ENCODE measurements at places on chromosomes 5 and 9.

- H3K27me3 ChIP-seq: peaks cover 41% of the 10 kb centered on the region
- H3K4me3 ChIP-seq: no peak overlapping the region
- H3K4me1 ChIP-seq: peaks cover 13% of the 10 kb centered on the region
- H3K27ac ChIP-seq: no peak overlapping the region
Measured at GRCh38 chr5:80566711-80567259, 3.3 kb downstream of the ANKRD34B start.

GRCh38 chr5:67257500-67257899 is 60.9 kb upstream of the CD180 start:
- no peaks in the 10 kb centered on the region for H3K36me3 ChIP-seq
- DNase-seq: no peak
- H3K4me3 ChIP-seq: no peak overlapping the region
- no peaks in the 10 kb centered on the region for H3K27me3 ChIP-seq

- H3K27ac ChIP-seq: no peak overlapping the region
- H3K4me1 ChIP-seq: no peaks in the 10 kb centered on the region
- no peak overlapping the region for H3K4me3 ChIP-seq
- no peak for DNase-seq
- H3K27me3 ChIP-seq: no peaks in the 10 kb centered on the region
Measured at GRCh38 chr5:72153551-72153950, 46.3 kb downstream of the MAP1B start.

DNA sequence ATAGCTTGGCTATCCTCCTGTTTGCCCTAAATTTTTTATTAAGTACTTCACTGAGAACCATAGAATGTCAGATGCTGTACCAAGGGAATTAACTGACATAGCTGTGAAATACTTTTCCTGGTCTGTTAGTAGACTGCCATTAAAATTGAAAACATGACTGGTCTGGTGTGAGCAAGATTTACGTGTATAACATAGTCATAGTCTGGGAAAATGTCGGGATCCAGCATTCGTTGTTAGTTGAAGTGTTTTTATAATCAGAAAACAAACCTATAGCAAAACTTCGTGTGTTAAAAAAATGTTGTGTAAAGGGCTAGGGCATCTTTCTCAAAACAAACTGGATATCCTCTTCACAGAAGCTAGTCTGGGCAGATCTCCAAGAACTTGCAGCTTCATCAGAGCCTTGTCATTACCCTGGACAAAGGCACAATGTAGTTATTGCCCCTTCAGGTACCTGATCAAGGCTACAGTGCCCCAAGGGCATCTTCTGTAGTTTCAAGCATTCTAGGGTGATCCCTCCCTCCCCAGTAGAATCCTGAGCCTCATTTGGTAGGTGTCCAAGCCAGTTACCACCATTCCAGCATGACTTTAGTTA is 454.2 kb upstream of the SGCD start:
- H3K4me1 ChIP-seq: no peaks in the 10 kb centered on the region
- no peaks in the 10 kb centered on the region for H3K27me3 ChIP-seq
- no peak overlapping the region for H3K4me3 ChIP-seq
- no peak for DNase-seq
- no peak overlapping the region for H3K27ac ChIP-seq

- no peak for DNase-seq
- no peaks in the 10 kb centered on the region for H3K27me3 ChIP-seq
- no peak overlapping the region for H3K27ac ChIP-seq
- H3K4me3 ChIP-seq: no peak overlapping the region
Measured at GRCh38 chr5:103942587-103943186, 380.1 kb upstream of the NUDT12 start.

DNA sequence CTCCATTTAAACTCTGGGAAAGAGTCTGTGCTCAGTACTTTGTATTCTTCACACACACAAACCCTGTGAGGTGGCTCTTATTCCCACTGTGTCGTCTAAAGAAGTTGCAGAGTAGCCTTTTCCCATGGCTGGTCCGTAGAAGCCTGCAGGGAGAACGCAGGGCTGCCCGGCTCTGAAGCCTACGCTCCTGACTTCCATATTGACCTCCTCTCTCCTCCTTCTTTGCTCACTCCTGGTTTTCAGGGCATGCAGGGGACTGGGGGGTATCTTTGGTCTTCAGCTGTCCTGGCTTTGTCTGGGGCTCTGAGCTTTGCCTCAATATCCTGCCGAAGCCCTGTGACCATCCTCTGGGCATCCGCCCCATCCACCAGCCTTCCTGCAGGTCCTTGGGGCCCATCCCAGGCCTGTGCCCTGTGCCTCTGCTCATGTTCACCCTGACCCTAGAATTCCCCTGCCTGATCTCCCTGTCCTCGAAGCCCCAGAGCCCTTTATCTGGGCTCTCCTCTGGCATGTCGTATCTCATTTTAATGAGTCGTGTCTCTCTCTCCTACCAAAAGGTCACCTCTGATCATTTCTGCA is 83.8 kb upstream of the FSTL4 start:
- H3K27ac ChIP-seq: no peak overlapping the region
- DNase-seq: no peak
- H3K4me3 ChIP-seq: no peak overlapping the region

DNA sequence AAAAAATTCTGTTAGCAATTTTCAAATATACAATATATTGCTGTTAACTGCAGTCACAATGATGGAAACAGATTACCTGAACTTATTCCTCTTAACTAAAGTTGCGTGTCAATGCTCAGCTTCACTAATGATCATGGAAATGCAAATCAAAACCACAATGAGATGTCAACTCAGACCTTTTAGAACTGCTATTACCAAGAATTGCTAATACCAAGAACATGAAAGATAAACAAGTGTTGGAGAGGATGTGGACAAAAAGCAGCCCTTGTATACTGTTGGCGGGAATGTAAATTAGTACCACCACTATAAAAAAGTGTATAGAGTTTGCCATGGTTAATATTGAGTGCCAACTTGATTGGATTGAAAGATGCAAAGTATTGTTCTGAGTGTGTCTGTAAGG is 1409.7 kb upstream of the CDH18 start:
- no peak for DNase-seq
- no peaks in the 10 kb centered on the region for H3K27me3 ChIP-seq
- H3K27ac ChIP-seq: no peak overlapping the region
- no peaks in the 10 kb centered on the region for H3K4me1 ChIP-seq
- no peak overlapping the region for H3K4me3 ChIP-seq

- no peak overlapping the region for H3K27ac ChIP-seq
- no peaks in the 10 kb centered on the region for H3K4me1 ChIP-seq
- DNase-seq: no peak
- H3K27me3 ChIP-seq: no peaks in the 10 kb centered on the region
Measured at GRCh38 chr9:132651259-132651658, 18.5 kb downstream of the DDX31 start.

- no peaks in the 10 kb centered on the region for H3K4me1 ChIP-seq
- no peaks in the 10 kb centered on the region for H3K27me3 ChIP-seq
Measured at GRCh38 chr5:7671381-7671993, 179.4 kb downstream of the CFAP90 start.

GRCh38 chr9:137269231-137269772 is 8.2 kb upstream of the TOR4A start:
- H3K4me1 ChIP-seq: peaks cover 12% of the 10 kb centered on the region
- no peaks in the 10 kb centered on the region for H3K27me3 ChIP-seq
- peak overlapping the region; percentile 33 for H3K4me3 ChIP-seq
- H3K27ac ChIP-seq: peak overlapping the region; percentile 48
- peak; percentile 56 for DNase-seq
- H3K36me3 ChIP-seq: peaks cover 24% of the 10 kb centered on the region

DNA sequence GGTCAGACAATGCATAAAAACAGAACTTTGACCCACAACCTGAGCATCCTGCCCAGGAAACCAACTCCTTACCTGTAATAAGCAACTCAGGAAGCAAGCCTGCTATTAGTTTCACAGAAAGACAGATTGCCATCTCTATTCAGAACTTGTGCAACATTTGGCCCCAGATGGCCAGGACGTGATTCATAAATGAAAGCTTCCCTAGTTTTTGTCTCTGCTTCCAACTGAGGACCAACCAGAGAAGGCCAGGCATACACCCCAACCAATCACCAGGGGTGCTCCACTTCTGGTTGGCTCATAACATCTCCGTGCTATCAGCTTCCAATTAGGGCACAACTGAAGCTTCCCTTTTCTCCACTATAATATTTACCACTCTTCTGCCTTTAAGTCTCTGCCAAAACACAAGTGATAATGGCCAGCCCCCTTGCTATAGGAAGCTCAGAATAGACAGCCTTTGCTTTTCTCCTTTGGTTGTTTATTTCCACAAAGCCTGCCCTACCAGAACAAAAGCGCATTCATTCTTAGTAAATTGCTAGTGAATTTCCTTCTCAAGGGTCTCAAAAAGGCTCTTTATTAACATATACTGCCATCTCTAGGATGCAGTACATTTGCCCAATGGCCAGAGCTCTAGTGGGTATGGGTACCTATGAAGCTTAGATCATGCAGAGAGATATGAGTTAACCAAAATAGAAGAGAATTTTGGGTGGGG is 289.7 kb upstream of the DAP start:
- no peak for DNase-seq
- no peak overlapping the region for H3K27ac ChIP-seq
- no peaks in the 10 kb centered on the region for H3K4me1 ChIP-seq

DNA sequence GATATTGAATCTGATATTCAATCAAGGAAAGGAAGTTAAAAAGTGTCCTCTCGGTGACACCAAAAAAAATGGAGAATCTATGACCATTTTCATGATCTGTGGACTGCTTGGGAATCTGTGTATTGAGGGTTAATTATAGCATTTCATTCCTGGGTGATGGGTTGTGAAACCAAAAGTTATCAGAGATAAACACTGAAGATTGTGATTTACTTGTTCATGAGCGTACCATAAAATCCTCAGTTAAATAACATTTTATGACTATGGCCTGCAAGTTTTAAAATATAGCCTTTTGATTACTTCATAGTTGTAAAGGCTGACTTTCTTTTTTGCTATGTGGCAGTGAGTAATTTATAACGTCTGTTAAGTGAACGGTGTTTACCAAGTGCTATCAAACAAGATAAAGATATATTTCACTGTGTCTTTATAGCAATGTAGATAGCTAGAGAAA is 267.9 kb upstream of the SEMA6A start:
- DNase-seq: no peak
- no peaks in the 10 kb centered on the region for H3K36me3 ChIP-seq
- H3K27me3 ChIP-seq: no peaks in the 10 kb centered on the region
- no peak overlapping the region for H3K27ac ChIP-seq
- H3K4me3 ChIP-seq: no peak overlapping the region
- H3K4me1 ChIP-seq: no peaks in the 10 kb centered on the region

- no peaks in the 10 kb centered on the region for H3K36me3 ChIP-seq
- no peak overlapping the region for H3K27ac ChIP-seq
- H3K27me3 ChIP-seq: no peaks in the 10 kb centered on the region
- no peaks in the 10 kb centered on the region for H3K4me1 ChIP-seq
- H3K4me3 ChIP-seq: no peak overlapping the region
Measured at GRCh38 chr9:38724754-38725153, 4.8 kb upstream of the FAM240B start.

GRCh38 chr9:16198996-16199395 is 646.2 kb downstream of the CCDC171 start:
- no peaks in the 10 kb centered on the region for H3K4me1 ChIP-seq
- no peaks in the 10 kb centered on the region for H3K27me3 ChIP-seq
- no peak for DNase-seq
- no peak overlapping the region for H3K4me3 ChIP-seq
- no peaks in the 10 kb centered on the region for H3K36me3 ChIP-seq
- H3K27ac ChIP-seq: no peak overlapping the region

DNA sequence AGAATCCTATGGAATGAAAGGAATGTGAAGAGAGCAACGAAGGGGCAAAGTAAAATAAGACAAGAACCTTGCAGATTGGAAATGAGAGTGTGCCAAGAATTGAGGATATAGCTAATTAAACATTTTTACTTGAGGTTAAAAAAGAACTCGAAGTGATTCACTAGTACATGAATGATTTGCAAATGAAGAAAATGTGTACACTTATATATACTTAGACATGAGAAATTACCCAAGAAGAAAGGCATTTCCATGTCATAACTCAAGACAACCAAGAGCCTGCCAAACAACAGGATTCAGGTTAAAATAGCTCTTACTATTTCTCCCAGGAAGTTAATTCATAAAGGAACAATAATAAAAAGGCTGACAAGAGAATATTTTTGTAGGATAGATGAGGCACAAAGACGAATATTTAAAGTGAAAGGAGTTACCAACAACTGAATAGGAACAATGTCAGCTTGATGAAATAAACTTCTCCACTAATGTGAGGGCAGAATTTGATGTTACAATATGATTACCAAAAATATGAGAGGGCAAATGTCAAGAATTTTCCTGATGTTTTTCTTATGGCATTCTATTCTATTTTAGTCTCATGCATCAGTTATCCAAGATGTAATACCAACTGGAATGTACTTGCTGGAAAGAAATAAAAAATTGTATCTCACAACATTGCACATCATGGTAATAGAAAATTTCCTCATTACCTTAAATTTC is 18.9 kb upstream of the NPR3 start:
- H3K4me1 ChIP-seq: no peaks in the 10 kb centered on the region
- H3K27ac ChIP-seq: no peak overlapping the region
- no peak for DNase-seq
- H3K4me3 ChIP-seq: no peak overlapping the region

- no peaks in the 10 kb centered on the region for H3K36me3 ChIP-seq
- H3K4me3 ChIP-seq: no peak overlapping the region
- H3K27me3 ChIP-seq: no peaks in the 10 kb centered on the region
- no peak for DNase-seq
- no peak overlapping the region for H3K27ac ChIP-seq
- H3K4me1 ChIP-seq: peaks cover 5% of the 10 kb centered on the region
Measured at GRCh38 chr5:76477061-76477460, 74.0 kb downstream of the IQGAP2 start.

DNA sequence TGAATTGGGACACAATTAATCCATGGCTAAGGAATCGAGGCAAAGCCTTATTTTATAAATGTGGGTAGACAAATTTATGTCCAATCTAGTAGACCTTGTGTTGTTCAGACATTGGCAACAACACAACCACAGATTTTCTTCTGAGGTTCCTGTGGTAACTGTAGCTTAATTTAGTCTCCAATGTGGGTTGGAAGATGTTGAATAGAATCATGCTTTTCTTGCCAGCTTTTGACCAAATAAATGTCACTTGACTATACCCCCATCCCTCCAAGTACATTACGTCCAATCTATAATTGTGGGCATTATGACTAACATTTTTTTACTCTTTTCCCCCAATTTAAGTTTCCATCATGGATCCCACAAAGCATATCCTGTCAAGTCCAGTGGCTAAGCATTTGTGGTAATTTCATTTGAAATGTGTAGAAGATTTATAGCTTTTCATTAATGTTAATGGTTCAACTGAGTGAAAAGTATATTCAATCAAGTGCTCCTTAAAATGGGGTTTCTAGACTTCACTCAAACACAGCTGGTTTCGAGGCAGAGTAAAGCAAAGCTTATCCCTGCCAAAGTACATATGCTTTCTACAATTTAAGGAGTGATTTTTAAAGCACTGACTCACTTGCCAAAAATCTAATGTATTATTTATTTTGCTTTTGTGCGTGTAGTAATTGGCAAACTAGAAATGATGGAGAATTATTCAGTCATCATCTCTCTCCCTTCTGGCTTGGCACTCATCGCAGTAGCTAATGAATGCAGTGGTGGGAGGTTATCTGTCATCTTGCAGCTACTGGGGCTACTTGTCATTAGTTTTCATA is 141.8 kb downstream of the FAM174A start:
- no peaks in the 10 kb centered on the region for H3K4me1 ChIP-seq
- H3K27ac ChIP-seq: no peak overlapping the region
- no peaks in the 10 kb centered on the region for H3K27me3 ChIP-seq
- H3K36me3 ChIP-seq: no peaks in the 10 kb centered on the region
- no peak for DNase-seq
- H3K4me3 ChIP-seq: no peak overlapping the region

Data from B cell (primary cell).